ENCODE measurements at places on chromosomes 4 and X.

- no peak for DNase-seq
Measured at GRCh38 chr4:14293582-14293981, 666.1 kb upstream of the BOD1L1 start.

GRCh38 chr4:123651536-123652180, 255.1 kb downstream of the SPRY1 start:
- DNase-seq: no peak

- DNase-seq: peak; percentile 78
Measured at GRCh38 chr4:145824463-145824862, 114.2 kb downstream of the ZNF827 start.

DNA sequence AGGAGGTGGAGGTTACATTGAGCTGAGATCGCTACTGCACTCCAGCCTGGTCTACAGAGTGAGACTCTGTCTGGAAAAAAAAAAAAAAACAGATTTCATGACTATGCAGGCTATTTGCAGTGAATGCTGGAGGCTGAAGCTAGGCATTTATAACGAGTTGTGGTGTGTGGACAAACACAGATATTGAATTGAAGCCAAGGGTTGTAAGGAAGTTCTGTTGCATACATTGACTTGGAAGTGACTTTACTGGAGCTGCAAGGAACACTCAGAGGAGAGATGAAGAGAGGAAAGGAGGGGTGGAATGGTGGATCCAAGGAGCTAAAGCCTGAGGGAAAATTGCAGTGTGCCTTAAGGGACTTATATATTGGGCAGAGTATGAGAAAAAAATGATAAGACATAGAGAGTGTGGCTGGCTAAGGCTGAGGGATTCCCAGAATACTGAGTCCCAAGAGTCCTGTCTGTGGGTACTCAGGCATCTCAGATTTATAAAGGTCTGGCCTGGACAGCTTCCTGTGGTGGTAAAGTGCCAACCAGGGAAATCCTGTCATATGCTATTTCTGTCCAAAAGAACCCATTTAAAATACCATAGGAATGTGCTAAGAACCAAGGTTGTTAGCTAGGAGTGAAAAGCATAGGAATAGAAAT, 87.8 kb upstream of the GUCY1A1 start:
- DNase-seq: no peak

GRCh38 chr4:2284934-2285612, 23.2 kb upstream of the MXD4 start:
- no peak for DNase-seq

DNA sequence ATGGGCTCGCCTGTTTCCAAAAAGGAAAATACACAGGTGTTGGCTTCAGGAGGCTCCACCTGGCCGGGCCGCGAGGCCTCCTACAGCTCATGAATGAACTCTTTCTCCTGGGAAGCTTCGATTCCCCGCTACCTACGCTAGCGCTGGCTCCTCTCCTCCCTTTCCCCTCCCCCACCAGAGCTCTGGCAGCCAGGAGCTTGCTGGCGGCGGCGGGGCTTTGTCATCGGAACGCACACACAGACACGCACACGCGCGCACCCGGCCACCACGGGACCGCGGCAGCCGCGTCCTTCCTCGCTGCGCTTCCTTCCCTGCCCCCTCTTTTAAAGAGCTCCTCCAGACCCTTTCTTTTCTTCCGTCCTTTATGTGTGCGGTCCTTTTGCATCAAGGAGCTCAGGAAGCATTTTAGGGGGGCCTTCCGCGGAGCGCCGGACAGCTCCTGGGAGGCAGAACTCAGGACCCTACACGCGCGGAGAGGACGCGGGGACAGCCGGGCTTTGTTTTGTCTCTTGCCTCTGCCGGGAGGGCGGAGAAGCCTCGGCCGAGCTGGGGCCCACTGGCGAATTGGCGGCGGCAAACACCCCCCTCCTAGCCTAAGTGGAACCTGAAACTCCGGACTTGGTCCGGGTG, 70.2 kb upstream of the BCOR start:
- no peak for DNase-seq

- DNase-seq: no peak
Measured at GRCh38 chrX:362351-362750, 24.4 kb downstream of the PPP2R3B start.

GRCh38 chrX:71215338-71215912, 7.6 kb upstream of the GJB1 start:
- DNase-seq: no peak

DNA sequence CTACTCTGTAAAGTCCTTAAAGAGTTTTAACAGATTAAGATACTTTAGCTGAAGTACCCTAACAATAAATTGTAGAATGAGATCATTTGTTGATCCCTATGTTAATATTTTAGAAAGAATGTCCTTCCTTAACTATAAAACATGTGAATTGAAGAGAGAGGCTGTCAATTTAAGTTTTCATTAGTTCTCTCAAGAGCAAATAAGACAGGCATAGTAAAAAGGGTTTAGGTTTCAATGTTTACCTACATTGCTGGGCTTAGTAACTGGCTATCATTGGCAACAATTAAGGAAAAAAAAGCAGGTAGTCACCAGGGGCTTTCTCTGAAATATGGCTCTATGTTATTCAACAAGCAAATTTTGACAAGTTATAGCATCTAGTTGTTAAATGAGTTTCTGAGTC, 91.5 kb downstream of the ATRX start:
- DNase-seq: no peak

DNA sequence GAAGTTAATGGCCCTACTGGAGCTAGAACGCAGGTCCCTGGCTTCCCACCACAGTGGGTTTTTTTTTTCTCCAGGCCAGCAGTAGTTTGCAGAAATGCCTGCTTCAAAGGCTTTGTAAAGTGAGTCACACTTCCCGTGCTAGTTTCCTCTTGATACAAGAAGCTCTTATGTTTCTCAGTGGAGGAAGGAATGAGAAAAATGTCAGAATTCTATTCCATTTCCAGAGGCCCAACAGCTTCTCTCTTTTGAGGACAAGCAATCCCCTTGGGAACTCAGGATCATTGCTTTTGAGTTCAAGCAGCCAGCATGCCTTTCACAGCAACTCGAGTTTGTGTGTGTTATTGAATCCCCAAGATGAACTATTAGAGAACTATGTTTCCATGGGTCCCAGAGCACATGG, 134.3 kb downstream of the GUCY2F start:
- DNase-seq: no peak

DNA sequence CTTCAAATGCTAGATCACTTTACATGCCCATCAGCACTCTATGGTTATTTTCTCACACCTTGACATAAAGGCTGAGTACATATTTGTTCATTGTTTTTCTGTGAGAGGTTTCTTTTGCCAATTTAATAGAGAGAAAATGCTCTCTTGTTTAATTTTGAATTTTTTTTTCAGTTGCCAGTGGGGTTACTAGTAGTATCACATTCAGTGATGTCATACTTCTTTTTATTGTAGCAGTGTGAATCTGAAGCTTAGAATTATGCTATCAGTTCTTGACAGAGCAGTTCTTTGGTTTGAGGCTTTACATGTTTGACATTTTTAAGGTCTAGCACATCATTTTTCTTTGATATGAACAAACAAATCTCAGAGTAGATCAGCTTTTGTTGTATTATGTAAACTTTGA, 185.4 kb downstream of the NWD2 start:
- no peak for DNase-seq

DNA sequence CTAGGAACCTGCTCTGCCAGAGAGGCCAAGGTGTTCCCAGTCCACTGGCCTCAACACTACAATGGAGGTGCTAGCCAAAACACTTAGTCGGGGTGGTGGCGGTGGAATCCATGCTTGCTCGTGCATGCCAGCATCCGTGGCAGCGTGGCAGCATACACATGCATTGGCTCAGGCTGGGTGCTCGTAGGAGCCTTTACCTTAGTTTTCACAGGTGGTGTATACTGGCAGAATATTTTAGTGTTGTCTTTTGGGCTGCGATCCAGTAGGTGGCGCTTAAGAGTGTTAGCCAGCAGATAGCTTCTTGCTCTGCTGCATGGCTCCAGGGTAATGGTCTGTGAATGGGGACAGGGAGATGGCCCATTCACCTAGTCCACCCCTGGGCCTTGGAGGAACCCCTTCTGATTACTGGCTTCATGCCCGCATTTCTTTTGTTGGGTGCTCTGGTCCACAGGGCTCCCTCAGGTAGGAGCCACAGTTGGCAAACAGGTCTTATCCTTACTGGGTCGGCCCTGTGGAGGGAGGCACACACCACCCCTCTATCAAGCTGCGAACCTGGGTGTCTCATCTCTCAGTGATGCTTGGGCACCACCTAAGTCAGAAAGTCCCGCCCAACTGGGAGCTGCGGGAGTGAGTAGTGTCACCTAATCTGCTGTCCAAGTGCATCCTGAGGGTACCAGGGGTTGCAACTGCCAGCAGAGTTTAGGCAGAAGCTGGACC, 40.0 kb downstream of the RIPPLY1 start:
- DNase-seq: no peak

- DNase-seq: no peak
Measured at GRCh38 chr4:38904090-38904666, 36.6 kb downstream of the FAM114A1 start.

- DNase-seq: no peak
Measured at GRCh38 chr4:41934514-41934900, 722 bp upstream of the TMEM33 start.

DNA sequence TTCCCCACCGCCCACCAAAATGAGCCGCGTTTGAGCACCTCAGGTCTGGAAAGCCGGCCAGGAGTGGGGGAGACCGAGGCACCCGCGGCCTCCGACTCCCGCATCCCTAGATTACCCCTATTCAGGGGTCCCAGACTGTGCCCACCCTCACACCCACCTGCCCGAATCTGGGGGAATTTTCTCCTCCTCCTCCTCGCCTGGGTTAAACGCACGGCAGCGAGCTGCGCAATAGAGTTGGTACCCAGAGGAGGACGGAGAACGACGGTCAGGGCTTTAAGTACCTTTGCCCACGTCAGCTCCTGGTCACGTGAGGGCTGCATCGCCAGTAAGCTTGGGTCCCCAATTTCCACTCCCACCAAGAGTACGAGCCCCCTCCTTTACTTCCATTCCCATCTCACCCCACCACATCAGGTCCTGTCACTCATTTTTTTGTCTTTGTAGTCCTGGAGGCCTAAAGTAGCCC, at the start of gene ARMCX2:
Gene ARMCX2, minus strand, starts transcription at position 250 of the 463 bp plus-strand sequence. CDS start 2,262 bp downstream, outside the sequence.
- DNase-seq: no peak

GRCh38 chr4:113447769-113448168, 313.8 kb downstream of the CAMK2D start:
- DNase-seq: no peak

DNA sequence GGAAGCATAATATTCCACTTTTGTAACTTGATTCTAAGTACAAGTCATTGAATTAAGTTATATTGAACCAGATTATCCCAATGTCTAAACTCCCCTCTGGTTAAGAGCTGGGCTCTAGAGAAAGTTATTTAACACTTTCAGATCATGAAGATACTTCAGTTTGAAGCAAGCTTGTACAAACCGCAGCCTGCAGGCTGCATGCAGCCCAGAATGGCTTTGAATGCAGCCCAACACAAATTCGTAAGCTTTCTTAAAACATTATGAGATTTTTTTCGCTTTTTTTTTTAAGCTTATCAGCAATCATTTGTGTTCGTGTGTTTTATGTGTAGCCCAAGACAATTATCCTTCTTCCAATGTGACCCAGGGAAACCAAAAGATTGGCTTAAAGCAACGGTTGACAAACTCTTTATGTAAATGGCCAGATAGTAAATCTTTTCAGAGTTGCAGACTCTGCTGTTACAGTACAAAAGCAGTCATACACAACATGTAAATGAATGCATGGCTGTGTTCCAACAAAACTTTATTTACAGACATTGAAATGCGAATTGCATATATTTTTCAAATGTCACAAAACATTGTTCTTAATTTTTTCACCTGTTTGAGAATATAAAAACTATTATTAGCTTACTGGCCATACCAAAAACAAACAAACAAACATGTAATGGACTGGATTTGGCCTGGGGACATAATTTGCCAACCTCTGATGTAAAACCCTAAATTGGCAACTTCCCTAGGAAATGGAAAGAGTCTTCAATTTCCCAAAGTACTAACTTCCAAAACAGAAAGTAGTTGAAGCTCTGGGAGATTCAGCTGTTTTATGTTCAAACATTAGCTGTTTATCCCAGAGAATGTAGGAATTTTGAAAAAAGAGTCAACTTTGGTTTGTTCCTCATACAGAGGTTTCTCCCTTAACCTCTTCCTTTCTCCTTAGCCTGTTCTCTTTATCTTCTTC, 201.1 kb upstream of the MBNL3 start:
- DNase-seq: no peak

DNA sequence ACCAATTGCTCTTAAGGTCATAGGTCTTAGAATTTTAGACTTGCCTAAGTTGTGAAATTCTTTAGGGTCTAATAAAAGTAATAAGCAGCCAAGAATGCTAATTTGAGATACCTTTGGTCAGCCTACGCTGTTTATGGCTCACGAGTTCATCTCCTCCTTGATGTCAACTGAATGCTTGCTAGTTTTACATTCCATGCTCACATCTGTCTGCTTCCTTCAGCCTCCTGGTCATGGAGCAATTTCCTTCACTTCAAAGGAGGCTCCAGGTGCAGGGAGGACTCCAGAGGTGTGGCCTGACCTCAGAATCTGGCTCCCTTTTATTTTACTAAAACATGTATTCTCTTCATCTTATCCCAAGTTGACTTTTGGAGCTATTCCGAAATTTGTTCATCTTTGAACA, 23.3 kb upstream of the LNX1 start:
- DNase-seq: no peak

DNA sequence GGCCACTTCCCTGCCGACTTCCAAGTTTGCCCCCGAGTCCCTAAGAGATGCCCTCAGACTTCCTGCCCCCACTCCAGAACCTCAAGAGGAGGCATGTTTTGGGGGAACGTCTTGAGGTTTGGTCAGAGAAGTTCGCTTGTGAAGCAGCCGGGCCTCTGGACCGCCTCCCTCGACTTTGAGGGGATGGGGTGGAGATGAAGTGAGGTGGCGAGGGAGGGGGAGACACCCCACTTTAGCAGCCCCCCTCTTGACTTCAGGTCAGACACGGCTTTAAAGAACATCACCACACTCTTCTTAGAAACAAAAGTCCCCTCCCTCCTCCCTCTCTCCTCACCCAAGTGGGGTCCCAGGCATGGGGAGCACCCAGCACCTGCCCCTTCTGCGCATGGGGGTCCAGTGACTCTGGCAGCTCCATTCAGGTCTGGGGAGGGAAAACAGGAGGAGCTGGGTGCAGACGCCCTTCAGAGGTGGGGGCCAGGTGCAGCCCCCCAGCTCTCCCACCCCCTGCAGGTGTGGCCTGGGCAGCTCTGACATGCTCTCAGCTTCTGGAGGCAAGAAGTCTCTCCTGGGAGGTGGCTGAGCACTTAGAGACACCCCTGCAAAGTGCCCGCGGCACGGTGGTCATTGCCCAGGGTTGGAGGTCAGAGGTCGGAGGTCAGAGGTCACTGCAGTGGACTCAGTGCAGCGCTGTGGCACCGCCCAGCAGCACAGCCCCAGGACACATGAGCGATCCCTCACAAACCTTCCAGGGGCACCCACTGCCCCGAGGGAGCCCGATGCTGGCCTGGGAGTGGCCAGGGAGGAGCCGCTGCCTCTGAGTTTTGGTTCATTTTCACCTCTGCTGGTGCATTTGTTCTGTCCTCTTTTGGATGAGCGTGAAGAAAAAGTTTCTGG, 108.8 kb downstream of the CPZ start:
- DNase-seq: no peak

GRCh38 chr4:88018466-88018865, 11.0 kb downstream of the PKD2 start:
- DNase-seq: no peak

- DNase-seq: no peak
Measured at GRCh38 chrX:110327336-110327735, 9.5 kb upstream of the AMMECR1 start.
